ENCODE measurements at places on chromosomes 3 and 15.

DNA sequence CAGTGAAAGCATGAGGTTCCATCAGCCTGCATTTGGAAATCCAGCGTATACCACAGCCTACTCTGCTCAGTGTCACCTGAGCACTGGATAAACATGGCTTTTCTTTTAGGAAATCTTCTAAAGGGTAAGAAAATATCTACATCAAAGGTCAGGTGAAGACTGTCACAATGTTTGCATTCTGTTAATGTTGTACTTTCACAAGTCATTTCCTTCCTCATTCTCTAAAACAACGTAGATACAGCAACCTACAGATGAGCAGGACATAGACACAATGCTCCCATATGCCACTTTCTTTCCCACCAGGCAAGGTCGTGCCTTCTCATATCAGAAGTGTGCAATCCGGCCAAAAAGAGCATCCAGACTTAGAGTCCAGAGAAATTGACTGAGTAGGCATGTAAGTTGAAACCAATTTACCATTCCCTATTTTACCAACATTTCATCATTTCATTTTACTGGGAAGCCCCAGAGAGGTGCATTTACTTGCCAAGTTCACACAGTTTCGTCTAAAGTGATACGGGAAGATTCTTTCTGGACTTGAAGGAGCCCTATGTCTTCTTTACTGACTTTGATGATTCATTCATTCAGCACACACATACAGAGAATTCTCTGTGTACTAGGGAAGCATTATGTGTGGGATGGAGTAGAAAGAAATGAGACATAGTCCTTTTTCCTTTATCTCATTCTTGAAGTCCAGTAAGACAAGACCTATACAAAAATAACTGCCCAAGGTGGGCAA is 30.6 kb upstream of the LPP start:
- no peak for DNase-seq

- DNase-seq, result no peak
Observed at GRCh38 chr15:80800067-80800466, 20.9 kb downstream of the CEMIP start.

GRCh38 chr3:14537590-14538450 is 2.3 kb downstream of the GRIP2 start:
- no peak for DNase-seq

- no peak for DNase-seq
Observed at GRCh38 chr3:127536830-127537812, 53.4 kb downstream of the TPRA1 start.

- DNase-seq, result no peak
Observed at GRCh38 chr3:15899388-15899787, 101.6 kb upstream of the ANKRD28 start.
